ENCODE measurements at places on chromosomes 7 and 10.

DNA sequence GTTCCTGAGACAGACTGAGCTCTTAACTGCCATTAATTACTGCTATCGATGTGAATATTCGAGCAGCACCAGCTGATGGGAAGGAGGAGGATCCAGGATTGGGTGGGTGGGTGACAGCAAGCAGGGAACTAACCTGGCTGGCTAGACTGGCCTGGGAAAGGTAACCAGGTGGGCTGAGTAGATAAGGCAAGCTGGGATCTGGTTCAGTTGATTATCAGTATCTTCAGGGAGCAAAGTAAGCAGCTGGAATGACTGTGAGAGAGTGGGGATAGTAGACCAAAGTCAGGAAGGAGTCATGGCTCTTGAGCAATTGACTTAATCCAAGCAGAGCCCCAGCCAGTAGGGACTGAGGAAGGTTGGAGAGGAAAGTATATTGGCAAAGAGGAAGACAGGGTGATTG, 46.9 kb upstream of the KMT2E start:
- DNase-seq = no peak

DNA sequence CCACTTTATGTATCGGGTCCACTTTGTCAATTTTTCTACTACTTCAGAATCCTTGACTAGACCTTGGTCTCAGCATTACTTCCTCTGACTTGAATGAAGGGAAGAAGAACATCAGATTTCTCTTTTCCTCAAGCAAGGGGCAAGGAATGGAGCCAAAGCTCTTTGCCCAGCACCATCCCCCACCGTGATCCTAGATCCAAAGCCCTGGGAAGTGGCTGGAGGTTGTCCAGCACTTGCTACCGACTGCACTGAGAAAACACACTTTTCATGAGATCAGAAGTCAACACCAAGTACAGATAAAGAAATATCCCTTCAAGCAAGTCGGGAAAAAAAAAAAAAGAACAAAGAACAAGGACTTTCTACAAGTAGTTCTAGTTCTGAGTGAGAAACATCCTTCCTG, 102.1 kb upstream of the DDC start:
- DNase-seq = no peak

- no peak for DNase-seq
Measured at GRCh38 chr7:155922067-155922816, 110.0 kb upstream of the SHH start.

- DNase-seq = peak; percentile 57
Measured at GRCh38 chr7:33258491-33258951, 129.2 kb downstream of the BBS9 start.
